AG09309 (cell line): ENCODE measurements at places on chromosomes 1 and 21.

GRCh38 chr21:44896561-44897286, 23.2 kb upstream of the PTTG1IP start:
- no peak for DNase-seq

DNA sequence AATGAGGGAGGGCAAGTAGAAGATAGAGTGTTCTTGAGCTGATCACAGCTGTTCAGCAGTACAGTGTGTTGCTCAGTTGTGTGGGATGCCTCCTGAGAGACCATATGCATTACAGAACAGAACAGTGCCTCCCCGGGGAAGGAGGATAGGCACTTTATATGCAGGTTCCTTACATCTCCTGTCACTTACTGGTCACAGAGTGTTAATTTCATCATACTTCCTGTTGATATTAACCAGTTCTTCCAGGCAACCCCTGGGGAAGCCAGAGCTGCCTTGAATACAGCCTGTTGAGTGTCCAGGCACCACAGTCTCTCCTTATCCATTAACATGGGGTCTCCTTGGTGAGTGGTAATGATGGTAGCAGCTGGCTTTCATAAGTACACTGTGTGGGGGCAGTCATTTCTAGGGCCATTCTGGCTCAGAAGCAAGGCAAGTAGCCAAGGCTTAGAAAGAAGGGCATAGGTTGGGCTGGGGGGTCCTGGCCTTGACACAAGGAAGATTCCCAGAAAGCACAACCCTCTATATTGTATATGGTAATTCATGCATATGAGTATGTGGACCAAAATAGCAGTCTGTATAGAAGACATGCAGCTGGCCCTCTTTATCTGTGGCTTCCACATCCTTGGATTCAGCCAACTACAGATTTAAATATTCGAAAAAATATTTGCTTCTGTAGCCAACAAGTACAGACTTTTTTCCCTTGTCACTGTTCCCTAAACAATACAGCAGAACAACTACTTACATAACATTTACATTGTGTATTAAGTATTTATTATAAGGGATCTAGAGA, 142.4 kb downstream of the ZP4 start:
- DNase-seq, result no peak

DNA sequence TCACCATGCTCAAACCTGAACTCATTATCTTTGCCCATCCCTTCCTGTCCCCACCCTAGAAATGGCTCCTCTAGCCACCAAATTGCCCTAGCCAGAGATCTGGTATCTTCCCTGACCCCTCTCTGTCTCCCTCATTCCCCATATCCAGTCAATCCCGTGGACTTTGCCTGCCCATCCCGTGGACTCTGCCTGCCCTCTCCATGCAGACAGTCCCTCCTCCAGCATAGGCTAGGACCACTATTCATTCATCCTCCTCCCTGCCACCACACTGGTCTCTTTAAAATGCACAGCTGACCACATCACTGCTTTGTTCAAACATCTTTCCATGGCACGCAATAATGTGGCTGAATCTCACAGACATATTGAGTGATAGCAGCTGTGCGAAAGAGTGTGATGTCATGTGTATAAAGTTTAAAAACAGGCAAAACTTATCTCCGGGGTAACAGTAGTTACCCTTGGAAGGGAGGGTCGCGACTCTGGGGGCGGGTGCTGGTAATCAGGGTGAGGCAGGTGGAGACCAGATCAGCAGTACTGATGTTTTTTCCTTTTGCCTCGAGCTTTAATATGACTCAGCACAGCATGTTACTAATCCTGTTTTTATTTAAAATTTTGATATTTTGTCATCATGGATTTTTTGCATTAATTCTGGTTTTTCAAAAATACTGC, 4.8 kb upstream of the SLC2A1 start:
- no peak for DNase-seq

DNA sequence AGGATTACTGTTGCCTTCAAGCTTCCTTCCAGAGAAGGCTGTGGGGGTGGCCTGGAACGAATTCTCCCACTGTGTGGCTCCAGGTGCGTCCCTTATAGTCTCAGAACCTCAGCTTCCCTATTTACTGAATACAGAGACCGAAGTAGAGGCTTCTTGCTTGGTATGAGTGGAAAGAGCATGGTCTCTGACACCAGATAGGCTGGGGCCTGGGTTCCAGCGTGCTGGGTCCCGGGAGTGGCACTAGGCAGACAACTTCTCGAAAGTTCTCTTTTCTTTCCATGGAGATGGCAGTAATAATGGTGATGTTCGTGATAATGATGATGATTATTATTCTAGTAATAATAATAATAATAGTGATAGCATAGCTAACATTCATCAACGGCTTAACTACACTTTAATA, 161.7 kb downstream of the PTPRU start:
- no peak for DNase-seq

- no peak for DNase-seq
Measured at GRCh38 chr1:222061711-222062359, 319.9 kb upstream of the DUSP10 start.

DNA sequence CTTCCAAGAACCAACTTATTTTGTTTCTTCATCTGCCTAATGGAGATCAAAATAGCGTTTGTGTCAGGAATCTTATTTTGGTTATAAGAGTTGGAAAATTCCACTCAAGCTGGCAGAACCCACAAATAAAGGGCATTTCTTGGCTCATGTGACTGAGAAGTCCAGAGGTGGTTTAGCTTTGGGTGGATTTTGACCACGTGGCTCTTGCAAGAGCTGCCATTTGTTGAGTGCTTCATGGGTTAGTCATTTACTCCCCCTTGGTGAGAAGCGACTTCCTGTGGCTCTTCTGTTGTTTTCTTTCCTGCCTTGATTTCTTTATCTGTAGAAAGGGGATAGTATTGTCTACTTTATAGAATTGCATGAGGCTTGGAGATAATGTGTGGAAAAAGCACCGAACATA, 9.5 kb upstream of the RNF186 start:
- no peak for DNase-seq

DNA sequence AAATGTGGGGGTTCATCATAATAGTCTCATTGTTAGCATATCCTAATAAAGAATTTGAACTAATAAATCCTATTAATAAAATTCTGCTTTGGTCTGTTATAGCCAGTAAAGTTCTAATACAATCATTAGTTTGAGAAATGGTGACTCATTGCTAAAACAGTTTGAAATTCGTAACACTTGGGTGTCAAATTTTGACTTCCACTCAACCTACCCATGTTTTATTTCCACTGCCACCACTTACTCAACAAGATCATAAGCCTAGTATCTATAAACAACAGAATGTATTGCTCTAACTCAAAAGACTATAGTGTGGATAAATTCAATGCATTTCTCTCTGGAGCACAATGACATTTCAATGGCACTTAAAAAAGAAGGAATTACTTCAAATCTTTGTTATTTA, 29.1 kb downstream of the LGALS8 start:
- DNase-seq, result no peak

DNA sequence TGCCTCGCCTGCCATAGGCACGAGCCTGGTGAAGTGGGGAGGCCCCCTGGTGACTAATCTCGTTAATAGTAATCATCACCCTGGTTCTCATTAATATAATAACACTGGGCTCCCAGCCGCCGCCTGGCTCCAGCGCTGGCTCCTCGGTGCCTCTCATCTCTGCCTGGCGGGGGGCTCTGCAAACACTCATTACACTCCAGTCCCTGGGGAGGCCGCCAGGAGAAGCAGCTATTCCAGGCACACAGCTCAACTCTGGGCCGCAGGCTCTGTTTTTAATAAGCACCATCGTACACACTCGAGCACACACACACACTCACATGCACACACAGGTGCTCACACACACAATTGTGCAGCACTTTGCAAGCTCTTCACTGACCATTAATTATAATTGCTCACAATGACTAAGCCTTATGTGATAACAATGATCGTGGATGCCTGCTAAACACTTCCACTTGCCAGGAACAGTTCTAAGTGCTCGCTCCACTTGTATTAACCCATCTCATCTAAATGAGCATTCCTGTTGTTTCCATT, 52.2 kb downstream of the SDC3 start:
- no peak for DNase-seq

DNA sequence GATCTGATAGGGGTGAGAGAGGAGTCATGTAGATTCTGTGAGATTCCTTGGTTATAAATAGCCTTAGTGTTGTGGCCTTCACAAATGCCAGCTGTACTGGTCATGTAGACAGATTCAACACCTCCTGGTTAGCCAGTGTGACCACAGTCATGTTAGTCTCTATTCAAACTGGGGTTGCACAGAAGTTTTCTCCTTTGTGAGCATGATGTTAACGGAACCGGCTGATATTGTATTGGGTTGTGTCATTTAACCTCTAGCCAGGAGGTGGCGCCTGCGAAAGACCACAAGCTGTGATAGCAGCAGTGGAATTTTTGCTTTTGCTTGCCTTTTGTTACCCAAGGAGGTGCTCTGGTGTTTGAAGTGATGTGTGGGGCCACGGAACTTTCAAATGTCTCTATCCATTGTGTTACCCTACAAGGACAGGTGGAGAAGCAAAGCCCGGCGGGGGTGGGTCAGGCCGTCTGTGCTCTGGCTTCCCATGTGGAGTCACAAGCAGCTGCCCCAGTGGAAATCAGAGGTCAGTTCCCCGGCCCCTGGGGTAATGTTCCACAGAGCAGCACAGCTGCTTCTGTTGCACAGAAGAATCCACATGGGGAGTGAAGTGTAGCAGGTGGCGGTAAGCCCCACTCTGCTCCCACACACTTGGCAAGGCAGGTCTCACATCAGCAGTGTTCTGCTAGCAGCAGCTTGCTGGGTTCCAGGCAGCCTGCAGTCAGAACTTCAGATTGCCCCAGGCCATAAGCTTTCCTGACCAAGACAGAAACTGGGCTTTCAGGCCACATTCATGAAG, 112.6 kb downstream of the ADAMTS1 start:
- DNase-seq, result no peak

DNA sequence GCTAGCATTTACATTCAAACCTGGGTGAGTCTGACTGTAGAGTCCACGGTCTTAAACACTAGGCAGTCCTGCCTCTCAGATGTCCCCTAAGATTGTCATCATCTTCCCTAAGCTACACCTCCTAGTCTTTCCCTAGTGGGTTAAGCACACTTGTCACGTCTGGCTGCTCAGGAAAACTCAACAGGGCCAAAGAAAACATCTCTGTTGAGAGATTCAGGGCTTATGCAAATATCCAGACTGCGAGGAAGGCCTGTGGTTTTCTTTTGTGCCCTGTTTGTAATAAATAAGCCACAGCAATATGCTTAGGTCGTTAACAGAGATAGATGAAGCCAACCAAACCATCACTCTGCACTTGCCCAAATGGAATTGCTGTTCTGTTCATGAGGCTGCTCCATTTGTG, 472.6 kb upstream of the DEPDC1 start:
- DNase-seq, result no peak

GRCh38 chr1:159838715-159839114, 12.0 kb downstream of the SLAMF8 start:
- DNase-seq, result no peak

GRCh38 chr1:157773493-157774350, 3.2 kb downstream of the FCRL2 start:
- DNase-seq, result no peak

DNA sequence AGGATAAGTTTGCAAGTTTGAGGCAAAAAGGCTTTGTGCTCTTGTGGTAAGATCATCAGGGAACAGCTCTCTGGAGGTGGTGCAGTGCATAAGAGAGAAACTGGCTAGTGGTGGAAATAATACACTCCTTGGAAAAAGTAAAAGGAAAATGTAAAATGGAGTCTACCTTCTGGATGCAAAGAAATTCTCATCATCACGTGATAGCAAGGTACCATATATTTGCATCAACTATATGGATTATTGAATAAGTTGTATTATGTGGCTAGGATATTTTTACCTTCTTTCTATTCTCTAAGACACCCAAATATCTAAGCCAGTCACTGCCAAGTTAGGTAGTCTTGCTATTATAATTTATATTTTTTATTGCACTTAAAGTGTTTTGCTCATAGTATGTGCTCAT, 14.0 kb upstream of the LRRC7 start:
- no peak for DNase-seq

GRCh38 chr1:91124290-91124985, 102.6 kb upstream of the ZNF644 start:
- DNase-seq, result no peak

GRCh38 chr21:34887105-34887442, 162.0 kb downstream of the RUNX1 start:
- DNase-seq, result no peak

- DNase-seq, result peak; percentile 55
Measured at GRCh38 chr1:119784191-119784781, 15.6 kb upstream of the HMGCS2 start.

DNA sequence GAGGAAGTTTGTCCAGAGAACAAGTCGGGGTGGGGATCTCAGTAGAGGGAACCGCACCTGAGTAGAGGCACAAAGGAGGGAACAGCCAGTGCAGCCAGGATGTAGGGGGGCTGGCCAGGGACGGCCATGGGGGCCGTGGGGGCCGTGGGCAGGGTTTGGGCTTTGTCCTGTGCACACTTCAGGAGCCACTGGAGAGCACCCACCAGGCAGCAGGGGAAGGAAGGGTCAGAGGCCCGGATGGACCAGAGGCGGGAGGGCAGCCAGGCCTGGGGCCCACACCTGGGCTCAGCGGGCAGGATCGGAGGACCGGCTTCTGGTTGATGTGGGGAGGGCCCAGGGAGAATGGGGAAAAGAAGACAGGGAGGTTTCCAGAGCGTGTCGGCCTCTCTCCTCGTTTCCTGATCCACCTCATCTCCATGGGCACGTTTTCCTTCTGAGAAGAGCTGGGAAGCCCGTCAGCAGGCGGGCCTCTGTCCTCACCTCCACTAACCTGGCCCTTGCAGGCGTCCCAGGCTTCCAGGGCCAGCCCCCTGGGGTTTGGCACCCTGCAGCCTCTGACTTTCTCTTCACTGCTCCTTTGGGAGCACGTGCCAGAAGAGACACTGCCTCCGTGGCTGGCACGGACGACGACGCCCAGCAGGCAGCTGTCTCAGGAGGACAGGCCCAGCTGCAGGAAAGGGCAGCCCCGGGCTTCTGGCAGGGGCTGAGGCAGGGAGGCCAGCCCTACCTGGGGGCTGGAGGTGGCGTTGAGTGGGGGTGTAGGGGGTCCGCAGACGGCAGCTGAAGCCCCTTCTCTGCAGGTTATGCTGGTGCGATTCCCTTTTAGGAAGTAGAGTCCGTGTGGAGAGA, 16.8 kb upstream of the PDXK start:
- DNase-seq, result no peak

GRCh38 chr1:208081972-208082371, 162.2 kb downstream of the PLXNA2 start:
- no peak for DNase-seq

DNA sequence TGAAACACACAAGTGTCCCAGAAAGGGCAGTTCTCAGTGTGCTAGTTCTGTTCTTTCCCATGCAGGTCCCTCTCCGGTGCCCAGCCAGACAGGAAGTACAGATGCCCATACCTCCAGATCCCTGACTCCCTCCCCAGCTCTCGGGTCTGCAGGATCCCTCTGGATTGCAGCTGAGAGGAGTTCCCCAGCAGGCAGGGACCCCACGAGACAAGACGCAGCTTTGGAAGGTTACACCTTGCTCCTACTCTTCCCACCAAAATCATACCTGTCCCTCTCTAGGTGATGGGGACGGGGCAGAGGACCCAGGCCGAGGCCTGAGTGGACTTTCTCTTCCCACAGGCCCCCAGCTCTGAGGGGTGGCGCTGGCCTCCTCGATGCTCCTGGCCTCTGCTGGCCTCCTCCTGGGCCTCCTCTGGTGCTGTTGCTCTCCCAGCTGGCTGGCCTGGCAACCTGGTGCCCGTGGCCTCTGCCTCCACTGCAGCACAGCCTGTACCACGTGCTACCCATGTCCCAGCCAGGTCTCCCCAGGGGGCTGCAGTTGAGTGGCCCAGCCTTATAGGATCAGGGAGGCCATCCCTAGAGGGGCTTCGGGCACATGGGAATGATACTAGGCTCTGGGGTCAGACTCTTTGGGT, 9.4 kb downstream of the LDLRAD2 start:
- DNase-seq, result no peak

GRCh38 chr1:175873290-175873935, 130.0 kb upstream of the TNR start:
- no peak for DNase-seq
